ENCODE measurements at places on chromosomes 1 and 21. TPM values are rescaled to one million over a fixed set of nuclear protein-coding genes. Genes with fewer than 3 reads are reported as not detected.

The FLG2 gene
- total RNA-seq = not detected

The KRTAP19-3 gene
- not detected for total RNA-seq

The DIPK1A gene
- 7.7 TPM for total RNA-seq

The UCK2 gene
- 28.3 TPM for total RNA-seq

The CYP4B1 gene
- not detected for total RNA-seq

The DIO1 gene
- not detected for total RNA-seq

The LCE1C gene
- not detected for total RNA-seq

The CNR2 gene
- not detected for total RNA-seq

The WNT2B gene
- total RNA-seq = 1.2 TPM

The CA14 gene
- 34.8 TPM for total RNA-seq

The SPRR2E gene
- not detected for total RNA-seq

The PTPRF gene
- 33.9 TPM for total RNA-seq

The NR1I3 gene
- 0.33 TPM for total RNA-seq

The TRAF5 gene
- total RNA-seq = 8.7 TPM

The NEXN gene
- 18.5 TPM for total RNA-seq

The RTCA gene
- 36.1 TPM for total RNA-seq

The BCL2L15 gene
- total RNA-seq = 4.5 TPM

The SPRR2B gene
- not detected for total RNA-seq

The FALEC gene
- not detected for total RNA-seq

The TRABD2B gene
- total RNA-seq = 0.60 TPM
